Stimulated activated CD4-positive, alpha-beta T cell treated with anti-CD3 and anti-CD28 coated beads, TNF-alpha, amount 100 ng/mL, for 48 hours (primary cell): ENCODE measurements at places on chromosomes 6 and 20.

DNA sequence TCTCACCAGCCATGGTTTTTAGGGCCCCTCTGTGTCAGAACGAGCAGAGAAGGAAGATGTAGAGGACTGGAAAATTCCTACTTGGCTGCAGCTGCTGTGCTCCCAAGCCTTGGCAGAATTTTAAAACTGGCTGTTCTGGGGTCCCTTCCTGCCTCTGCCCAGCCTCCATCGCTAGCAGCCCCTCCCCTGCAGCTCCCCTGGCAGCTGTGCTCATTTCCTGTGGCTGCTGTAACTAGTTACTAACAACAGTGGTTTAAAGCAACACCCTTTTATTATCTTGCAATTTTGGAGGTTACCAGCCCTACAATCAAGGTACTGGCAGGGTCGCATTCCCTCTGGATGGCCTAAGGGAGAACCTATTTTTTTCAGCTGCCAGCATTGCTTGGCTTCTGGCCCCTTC, 3.7 kb upstream of the CST11 start:
- DNase-seq: no peak

- no peak for DNase-seq
Measured at GRCh38 chr20:13042458-13042794, 33.7 kb downstream of the SPTLC3 start.

GRCh38 chr6:152094992-152095592, 287.6 kb downstream of the ESR1 start:
- DNase-seq: no peak

- no peak for DNase-seq
Measured at GRCh38 chr6:144330017-144330987, 45.2 kb downstream of the UTRN start.

DNA sequence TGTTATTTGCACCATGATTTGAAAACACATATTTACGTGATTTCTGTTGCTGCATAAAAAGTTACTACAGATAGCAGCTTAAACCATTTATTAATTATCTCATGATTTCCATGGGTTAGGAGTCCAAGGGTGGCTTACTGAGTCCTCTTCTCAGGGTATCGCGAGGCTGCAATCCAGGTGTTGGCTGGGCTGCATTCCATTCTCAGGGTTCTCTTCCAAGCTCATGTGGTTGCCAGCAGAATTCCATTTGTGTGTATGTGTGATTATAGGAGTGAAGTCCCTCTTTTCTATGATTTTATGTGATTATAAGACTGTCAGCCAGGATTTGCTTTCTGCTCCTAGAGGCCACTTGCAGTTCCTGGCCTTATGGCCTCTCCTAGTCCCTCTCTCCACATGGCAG, 135.1 kb downstream of the FAM83B start:
- DNase-seq: no peak

DNA sequence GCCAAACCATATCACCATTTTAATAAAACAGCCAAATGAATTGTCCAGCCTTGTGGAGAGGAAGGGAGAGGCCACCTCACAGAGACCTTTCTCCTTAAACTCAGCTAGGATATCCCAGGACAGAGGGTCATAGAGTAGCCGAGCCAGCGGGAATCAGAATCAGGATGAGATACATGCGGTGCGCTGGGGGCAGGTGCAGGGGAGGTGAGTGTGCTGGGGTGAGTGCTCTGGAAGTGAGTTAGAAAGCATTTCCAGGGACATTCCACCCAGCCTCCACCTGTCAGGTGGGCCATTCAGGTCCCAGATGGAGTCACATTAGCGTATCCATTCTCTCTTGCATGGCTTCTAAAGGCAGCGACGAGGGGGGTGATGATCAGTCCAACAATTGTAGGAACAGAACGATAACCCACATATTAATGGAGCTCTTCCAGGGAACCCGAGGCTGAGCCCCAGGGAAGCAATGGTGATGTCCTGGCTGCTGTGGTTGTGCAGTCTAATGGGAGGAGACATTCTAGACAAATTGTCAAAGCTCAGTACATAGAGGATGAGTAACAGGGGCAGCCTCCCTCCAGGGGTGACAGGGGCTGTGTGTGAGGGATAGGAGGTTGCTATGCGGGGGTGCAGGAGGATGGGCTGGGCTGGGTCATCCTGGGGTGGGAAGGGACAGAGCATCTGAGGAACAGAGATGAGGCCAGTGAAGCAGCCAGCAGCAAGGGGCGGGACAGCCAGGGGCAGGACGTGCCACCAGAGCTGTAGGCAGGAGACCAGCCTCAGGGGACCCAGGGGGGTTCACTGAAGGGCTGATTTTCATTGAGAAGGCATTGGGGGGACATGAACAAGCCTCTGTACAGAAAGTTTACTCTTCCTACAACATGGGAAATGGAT, 88.7 kb upstream of the FRMD1 start:
- no peak for DNase-seq

DNA sequence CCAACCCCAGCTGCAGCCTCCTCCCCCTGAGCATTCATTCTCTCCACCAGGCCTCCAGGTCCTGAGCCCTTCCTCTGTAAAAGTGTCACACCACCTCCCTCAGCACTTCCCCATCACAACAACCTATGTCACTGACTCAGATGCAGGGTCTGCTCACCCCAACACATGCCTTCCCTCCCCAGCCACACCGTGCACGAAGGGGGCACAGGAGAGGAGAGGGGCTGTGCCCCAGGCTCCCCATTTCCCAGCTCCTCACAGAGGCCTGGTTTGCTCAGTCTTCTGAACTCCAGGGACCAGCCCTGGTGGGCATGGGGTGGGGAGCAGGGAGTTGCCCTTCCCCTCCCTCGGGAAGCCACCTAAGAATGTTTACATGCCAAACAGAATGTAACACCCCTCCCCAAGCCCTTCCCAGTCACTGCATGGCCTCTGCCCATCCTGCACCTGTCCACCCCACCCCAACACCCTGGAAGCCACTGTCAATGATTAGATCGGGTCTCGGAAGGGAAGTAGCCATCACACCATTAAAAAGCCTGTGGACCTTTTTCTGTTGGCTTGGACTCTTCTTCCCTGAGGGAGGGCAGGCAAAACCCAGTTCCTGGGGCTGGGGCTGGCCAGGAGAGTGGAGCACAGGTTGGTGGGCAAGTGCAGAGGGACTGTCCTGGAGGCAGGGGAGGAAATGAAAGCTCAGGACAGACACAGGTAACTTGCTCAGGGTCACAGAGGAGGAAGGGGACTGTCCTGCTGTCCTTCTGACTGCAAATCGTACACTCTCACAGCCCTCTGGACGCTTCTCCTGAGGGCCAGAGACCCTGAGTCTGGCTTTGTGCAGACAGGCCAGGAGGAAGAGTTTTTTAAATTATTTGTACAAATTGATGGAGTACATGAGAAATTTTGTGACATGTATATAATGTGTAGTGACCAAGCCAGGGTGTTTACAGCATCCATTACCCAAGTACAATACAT, 10.1 kb upstream of the SLC22A7 start:
- no peak for DNase-seq

- no peak for DNase-seq
Measured at GRCh38 chr20:60600036-60600435, 641.8 kb downstream of the CDH26 start.

DNA sequence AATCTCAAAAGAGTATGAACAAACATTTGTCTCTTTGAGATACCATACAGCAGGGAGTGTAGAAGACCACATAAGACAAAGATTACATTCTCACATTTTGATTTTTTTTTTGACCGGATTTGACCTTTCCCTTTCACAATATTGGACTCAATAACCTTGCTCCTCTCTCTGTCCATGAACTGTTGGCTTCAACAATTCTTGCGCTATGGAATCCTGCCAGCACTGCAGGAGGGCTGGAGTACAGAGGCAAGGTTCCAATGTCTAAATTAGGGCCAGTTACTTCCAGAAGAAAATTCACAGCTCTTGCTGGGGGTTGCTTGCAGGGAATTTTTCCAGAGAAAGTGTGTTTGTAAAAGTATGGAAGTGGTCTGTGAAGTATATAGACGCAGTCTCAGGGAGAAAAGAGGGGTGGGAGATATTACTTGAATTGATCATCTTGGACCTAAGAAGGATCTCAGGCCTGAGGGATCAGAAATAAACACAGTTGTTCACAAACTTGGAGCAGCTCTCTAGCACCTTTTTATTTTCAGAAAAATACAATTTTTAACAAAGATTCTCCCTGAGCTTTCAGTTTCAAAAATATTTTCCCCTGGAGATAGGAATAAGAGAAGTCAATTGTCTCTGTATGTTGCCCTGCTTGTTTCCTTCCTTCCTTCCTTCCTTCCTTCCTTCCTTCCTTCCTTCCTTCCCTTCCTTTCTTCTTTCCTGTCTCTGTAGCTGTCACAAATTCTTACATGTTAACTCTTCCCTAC, 765.9 kb downstream of the BCKDHB start:
- no peak for DNase-seq
